ENCODE measurements at places on chromosomes 11 and 22.

- DNase-seq: no peak
These were observed 437 bp downstream of the KIAA0930 start for GRCh38 chr22:45240104-45240809.

DNA sequence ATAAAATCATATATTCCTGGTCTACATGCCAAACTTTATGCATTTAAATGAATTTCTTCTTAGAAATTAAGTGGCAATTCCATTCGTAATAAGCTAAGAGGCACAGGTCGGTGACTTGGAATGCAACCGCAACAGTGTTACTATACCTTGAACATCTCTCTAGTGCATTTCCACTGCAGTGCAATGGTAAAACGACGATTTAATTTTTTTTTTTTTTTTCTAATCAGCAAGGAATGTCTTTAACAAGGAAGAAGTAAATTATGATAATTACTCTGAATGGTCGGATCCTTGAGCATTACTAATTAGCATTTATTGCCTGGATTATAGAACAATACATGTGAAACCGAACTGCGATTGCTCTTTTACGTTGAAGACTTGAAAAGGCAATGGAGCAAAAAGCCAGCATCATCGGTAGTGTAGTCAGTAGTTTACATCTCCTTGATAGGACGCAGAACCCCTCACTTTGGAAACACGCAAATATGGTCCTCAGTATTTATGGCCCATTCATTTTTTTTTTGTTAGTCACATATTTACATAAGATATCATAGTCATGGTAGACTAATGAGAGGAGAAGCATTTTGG lies 20.2 kb downstream of the BLID start:
- DNase-seq: peak; percentile 87

DNA sequence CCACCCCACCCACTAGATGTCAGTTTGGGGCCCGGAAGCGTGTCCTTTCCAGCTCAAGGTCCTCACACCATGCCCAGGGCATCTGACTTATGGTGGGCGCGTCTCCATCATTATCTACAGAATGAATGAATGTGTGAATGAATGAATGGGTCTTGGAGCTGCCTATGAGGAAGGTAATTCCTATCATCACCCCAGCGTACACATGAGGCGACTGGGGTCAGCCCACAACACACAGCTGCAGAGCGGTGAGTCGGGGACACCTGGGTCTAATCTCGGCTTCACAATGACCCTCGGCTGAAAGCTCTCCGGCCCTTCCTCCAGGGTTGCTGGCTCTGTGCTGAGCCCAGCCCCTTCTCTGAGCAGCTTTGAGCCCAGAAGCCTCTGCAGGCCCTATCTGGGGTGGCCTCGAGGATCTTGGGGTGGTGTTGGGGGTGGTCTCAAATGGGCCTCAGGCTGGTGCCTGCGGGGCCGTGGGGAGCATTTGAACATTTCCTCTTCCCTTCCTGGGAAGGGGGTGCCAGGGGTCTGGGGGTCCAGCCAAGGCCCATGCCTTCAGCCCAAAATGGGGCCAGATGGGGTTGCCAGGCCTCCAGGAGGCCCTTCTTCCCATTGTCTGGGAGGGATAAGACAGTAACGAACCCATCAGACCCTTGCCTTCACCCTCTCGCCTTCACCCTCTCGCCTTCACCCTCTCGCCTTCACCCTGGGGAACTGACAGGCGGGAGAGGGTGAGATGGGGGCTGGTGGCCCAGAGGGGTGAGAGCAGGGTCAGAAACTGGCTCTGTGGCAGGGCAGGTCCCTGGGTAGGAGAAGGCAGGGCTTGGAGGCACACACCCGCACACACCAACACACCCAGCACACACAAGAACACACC lies 82.4 kb downstream of the MYEOV start:
- no peak for DNase-seq

GRCh38 chr11:130472434-130472961 lies 24.1 kb downstream of the ADAMTS15 start:
- no peak for DNase-seq

- no peak for DNase-seq
These were observed 102.3 kb upstream of the CEP126 start for GRCh38 chr11:101812546-101812945.

- no peak for DNase-seq
These were observed 92.6 kb upstream of the PDGFD start for GRCh38 chr11:104256525-104256924.

- no peak for DNase-seq
These were observed 14.8 kb upstream of the RASD2 start for GRCh38 chr22:35525687-35526332.

- no peak for DNase-seq
These were observed 12.0 kb upstream of the SESN3 start for GRCh38 chr11:95242845-95243605.

DNA sequence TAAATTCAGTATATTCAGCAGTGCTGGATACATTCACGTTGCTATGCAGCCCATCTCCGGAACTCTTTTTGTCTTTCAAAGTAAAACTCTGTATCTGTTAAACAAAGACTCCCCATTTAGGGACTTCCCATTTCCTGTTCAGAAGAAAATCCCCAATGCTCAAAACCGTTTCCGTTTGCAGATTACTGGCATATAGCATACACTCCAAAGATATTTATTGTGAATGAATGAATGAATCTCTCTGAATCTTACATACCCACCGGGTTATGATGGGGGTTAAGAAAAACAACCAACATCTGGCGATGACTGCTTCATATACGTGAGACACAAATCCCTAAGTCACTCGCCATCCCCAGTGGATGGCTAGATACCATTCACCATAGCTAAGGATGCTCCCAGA lies 1.6 kb downstream of the THY1 start:
- no peak for DNase-seq

DNA sequence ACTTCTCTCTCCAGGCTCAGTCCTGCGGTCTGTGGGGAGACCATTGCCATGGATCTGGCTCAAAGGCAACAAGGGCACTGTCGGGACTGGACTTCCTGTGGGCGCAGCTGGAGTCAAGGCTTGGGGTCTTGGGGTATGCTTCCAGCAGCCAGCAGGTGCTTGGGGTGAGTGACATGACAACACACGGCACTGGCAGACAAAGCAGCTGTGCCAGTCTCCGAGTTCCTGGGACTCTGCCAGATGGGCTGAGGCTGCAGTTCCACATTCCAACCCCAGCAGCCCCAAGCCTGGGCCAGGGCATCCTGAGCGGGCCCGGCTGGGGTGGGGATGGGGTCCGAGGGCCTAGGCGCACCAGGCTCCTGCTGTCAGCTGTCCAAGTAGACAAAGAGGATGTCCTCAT lies 12.3 kb downstream of the GUCD1 start:
- no peak for DNase-seq

DNA sequence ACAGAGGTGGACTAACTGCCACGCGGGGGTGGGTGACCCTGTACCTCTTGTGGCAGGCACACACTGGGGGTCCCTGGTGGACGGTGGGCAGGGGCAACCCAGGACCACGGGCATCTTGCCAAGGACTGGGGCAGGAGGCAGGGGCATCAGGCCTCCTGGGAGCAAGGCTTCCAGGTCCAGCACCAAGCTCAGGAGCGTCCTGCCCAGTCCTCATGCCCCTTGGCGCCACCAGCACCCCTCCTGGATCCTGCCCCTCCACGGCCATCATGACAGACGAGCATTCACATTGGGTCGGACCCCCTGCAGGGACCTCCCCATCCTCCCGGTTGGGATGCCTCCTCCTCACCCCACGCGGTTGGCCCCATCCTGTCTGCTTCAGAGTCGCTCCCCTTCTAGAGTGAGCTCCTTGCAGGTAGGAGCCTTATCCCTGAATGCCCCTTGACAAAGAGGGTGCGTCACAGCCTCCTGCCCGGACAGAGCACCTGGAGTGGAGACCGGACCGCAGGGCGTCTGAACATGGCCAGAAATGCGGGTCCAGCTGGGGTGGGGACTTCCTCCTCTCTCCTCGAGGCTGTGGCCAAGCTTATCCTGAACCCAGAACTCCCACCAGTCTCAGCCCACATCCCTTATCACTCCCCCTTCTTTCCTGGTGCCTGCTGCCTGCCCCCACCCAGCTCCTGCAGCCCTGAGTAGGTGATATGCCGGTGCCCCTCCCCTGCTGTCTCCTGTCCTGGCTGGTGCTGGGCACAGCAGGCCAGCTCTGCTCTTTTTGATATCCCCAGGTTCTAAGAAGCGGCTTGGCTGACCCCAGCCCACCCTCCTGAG lies 40.3 kb downstream of the IGF2 start:
- no peak for DNase-seq

GRCh38 chr22:35308480-35309021 lies 8.9 kb downstream of the TOM1 start:
- DNase-seq: no peak

DNA sequence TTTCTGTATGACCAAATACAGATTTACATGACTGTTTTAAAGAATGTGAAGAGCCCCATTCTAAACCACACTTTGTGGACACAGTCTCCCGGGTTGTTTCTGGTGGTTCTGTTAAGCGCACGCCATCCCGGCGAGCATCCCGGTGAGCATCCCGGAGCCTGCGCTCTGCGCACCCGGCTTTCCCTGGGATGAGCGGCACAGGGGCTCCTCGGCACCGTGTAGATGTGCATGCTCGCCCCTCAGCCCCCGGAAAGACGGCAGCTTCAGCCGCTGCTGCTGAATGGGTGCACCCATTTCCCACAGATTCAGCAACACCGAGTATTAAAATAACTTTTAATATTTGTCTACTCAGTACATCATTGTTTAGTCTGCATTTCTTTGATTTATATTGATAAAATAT lies 36.0 kb downstream of the GLB1L2 start:
- no peak for DNase-seq

GRCh38 chr11:82225930-82226329 lies 507.7 kb downstream of the FAM181B start:
- DNase-seq: no peak

DNA sequence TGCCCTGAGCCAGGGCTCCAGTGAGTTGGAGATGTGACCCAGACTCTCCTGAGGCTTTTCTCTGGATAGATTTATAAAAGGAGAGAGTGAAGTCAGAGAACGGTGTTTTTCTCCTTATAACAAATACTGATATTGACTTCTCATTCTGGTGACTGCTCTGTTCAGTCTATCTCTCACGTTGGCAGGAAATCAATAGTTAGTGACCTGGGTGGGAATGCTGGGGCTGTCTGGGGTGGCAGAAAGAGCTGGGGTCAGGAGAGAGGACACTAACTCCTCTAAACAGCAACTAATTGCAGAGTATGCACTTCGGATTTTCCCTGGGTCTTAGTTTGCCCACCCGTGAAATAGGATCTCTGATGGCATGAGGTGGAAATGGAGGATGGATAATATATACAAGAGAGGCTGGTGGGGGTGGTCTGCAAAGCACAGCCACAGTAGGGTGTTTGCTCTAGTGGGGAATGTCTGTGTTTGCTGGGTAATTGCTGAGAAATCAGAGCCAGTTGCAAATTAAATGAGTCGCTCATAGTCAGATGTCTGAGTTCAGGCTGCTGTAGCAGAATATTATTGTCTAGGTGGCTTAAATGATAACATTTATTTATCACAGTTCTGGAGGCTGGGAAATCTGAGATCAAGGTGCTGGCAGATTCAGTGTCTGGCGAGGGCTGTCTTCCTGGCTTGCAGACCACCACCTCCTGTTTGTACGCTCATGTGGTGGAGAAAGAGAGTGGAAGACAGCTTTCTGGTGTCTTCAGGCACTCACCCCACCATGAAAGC lies 167.8 kb downstream of the MYO18B start:
- DNase-seq: no peak

DNA sequence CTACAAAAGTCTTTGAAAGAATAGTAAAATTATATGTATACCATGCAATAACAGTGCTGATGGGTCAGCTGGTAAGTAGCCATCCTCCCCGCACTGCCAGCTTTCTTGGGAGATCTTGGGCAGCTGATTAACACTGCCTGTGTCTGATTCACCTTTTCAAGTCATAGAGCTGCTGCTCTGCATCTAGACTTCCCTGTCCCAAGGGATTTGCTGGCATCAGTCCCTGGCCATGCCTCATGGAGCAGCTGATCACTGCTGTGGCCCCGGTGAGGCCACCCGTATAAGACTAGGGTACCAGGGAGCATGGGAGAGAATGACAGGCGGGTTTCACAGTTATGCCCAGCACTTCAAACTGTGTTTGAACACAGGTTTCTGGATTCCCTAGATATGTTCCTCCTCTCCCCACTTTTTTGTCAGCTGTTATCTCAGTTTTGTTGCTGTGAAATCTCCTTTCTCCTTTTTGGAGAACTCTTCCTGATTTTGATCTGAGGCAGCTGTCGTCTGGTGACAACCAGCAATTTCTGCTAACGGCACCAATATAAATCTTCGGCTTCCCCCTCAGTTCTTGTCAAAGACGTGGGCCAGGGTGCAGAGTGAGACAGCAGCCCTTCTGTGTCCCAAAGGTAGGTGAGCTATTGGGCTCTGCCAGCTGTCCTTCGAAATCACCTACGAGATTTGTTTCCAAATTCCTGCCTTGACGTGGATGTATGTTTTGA lies 438.9 kb downstream of the NTM start:
- DNase-seq: no peak

GRCh38 chr22:46183733-46184132 lies 33.4 kb downstream of the PPARA start:
- DNase-seq: no peak

- DNase-seq: peak; percentile 51
These were observed 98.8 kb downstream of the PKNOX2 start for GRCh38 chr11:125263268-125263790.

DNA sequence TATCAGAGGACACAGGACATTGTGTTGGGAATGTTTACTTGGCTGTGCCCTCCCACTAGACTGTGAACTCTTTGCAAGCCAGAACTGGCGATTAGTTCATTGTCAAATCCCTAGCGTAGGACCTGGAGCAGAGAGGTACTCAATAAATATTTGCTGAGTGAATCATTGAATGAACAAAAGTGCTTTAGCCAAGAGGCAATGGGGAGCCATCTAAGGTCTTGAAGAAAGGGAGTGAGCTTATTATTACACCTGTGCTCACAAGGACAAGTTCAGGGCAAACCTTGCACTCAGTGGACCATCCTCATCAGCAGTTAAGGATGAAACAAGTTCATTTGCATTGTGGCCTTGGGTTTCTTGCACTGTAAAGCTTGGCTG lies 1.1 kb upstream of the RASSF10 start:
- no peak for DNase-seq

DNA sequence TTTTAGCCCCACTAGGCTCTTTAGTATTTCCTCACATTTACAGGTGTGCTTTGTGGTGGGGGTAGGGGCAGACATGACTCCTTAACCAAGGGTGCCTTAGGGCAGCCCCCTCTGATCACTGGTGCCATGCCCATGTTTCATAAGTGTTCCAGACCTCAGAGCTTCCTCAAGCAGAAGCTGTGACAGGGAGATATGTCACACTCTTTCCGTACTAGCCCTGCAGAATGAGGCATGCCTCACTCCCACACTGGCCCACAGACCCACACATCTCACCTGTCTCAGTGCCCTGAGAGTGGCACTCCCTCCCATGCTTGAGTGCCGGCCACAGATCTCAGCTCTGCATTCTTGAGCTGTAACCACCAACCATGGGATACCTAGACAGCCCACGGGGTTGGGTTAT lies 22.9 kb upstream of the OR56B4 start:
- DNase-seq: no peak

Data from NCI-H1092 treated with DMSO at 0.1 percent for 48 hours (cell line).